GM12878 (cell line): ENCODE measurements at places on chromosomes 5 and 9.

GRCh38 chr9:123925161-123925560 is 4.8 kb downstream of the DENND1A start:
- no peak for DNase-seq

DNA sequence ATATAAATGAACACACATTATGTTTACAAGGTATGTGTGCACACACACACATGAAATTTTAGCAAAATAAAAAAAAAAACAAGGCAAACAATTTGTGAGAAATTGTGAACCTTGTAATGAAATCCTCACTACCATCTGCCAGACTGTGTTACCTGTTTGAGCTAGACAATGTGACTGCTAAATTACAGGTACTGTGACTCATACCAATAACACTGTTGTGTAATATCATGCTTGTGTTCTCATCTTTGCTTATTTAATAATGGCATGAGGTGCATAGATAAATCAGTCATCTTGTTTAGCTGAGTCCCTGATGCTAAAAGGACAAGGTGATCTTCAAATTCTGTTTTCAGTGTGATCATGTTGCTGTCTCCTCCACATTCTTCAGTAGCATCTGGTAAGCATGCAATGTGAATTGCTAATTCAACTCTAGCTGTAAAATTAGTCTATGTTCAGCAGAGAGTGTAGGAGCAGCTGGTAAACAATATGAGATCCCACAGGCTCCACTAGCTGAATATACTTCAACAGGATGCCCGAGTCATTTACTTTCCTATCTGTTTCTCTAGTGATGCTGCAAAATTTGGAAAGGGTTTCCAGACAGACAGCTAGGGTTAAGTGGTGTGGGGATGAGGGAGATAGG is 966.3 kb upstream of the C9orf72 start:
- no peak for DNase-seq

GRCh38 chr9:134757216-134757975 is 115.8 kb downstream of the COL5A1 start:
- DNase-seq: no peak

DNA sequence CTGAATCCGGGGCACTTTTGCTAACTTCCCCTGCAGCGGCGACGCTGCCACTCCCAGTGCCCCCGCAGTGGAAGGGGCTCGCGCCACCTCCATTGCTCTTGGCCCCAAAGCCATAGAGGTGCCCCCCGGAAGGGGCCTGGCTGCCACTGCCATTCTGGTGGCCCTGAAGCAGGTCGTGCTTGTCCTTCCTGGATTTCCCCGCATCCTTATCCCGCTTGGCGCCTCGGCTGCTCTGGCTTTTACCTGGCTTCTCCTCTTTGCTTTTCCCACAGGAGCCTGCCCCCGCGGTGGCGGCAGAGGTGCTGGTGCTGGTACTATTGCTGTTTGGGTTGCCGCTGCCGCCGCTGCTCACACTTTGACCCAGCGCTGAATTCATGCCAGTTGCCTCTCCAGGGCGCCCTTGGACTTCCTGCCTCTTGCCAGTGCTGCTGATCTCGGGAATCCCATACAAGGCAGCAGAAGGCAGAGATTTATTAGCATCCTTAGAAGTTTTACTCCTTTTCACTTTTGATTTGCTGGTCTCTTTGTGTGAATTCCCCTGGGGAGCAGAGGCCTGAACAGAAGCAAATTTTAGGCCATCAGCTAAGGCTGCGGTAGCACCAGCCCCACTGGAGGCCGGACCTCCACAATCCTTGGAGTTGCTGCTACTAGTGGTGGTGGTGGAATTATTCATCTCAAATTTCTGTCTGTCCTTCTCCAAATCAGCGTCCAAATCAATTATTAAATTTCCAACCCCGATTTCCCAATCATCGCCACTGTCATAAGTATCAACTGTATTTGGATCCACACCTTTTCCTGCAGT is 2.1 kb downstream of the ZNF608 start:
- no peak for DNase-seq

DNA sequence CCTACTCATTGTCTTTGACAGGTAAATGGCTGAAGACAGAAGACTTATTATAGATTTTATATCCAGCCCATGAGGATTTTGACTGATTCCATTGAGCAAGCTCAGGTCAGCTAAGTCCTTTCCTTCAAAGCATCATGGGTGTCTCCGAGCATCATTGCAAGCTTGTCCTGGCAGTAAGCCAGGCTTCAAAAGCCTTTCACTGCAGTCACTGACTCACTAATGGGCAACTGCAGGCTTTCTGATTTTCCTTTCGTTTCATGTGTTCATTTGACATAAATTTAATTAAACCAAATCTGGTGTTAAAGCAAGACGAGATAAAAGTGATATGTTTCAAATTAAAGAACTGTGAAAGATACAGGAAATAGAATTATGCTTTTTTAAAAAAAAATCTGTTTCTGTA is 426.2 kb downstream of the ANXA1 start:
- DNase-seq: no peak

DNA sequence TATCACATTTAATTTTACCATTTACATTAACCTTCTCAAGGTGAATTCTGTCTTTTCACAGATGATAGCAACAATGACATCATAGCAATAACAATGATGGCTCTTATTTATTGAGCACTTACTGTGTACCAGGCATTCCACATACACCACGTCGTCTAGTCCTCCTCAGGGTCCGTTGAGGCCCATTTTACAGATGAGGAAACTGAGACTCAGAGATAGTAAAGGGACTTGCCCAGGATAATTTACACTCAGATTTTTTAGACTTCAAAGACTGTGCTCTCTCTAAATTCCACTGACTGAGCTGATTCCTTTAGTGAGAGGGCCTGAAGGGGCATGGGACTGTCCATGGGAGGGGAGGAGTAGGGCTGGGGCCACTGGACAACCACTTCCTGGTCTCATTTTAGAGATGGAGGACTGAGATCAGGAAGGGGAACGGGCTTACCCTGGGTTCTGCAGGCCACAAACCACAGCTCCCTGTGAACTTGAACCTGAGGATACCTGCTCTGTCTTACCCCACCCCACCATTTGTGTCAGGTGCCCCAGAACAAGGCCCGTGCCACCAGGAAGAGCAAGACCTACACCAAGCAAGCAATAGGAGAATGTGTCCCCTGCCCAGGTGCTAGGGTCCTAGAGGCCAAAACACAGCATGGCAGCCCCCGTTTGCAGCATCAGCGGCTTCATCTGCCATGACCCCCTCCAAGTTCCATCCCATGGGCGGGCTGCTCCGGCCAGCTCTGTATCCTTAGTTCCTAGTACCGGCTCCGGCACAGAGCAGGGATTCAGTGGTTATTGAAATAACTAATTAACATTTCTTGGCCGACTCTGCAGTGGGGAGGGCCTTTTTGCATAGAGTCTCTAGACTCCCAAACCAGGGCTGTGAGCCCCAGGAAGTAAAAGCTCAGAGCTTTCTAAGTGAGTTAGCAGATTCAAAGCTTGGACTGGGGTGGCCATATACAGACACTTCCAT is 96.6 kb downstream of the RGS3 start:
- DNase-seq: no peak

DNA sequence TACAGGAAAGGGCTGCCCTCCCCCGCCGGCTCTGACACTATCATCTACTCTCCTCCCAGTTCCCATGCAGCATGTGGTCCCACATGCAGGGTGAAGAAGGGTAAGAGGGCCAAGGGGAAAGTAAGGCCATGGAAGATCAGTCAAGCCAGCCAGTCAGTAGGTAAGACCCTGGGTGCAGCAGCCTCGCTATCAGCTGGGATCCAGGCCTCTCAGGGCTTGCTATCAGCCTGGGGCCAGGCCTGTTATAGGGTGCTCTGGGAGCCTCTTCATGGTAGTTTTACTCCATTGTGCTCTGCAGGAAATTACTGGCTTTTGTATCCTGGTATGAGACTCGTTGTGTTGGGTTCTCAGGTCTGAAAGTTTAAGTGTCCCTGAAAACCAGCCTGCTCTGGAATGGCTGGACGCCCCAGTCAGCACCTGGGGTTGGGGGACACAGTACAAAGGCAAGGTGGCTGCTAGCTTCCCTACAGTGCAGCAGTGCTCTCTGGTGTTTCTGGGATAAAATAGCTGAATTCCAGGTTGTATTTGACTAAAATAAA is 21.4 kb downstream of the SLC22A4 start:
- no peak for DNase-seq

- no peak for DNase-seq
Measured at GRCh38 chr5:141402553-141403243, at the start of gene PCDHGA9. PCDHGA9 (plus strand) TSS chr5:141402778; CDS start chr5:141402953, 175 bp downstream.

DNA sequence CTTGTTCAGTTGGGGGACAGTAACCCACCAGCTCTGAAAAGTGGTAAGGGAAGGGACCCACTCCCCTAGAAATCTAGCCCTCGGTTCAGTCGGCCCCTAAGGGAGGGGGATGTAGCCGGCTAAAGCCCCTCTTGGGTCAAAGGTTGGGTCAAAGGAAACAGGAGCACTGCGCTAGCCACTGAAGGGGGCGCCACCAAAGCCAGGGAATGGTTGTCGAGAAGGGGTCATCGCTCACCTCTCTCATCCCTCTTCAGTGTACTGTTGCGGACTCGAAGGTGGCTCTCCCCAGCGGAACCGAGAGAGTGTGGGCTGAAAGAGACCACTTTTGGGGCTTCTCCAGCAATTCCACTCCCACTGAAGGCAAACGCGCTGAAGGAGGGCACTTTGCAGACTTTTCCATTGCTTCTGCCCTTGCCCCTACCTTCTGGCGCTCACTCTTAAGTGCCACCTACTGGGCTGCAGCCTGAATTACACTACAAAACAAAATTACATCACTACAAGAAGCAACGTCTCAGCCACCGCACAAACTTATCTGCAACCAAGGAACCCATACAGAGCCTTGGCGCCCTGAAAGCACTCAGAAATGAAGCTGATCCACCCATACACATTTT is 396.9 kb downstream of the PDE4D start:
- no peak for DNase-seq

DNA sequence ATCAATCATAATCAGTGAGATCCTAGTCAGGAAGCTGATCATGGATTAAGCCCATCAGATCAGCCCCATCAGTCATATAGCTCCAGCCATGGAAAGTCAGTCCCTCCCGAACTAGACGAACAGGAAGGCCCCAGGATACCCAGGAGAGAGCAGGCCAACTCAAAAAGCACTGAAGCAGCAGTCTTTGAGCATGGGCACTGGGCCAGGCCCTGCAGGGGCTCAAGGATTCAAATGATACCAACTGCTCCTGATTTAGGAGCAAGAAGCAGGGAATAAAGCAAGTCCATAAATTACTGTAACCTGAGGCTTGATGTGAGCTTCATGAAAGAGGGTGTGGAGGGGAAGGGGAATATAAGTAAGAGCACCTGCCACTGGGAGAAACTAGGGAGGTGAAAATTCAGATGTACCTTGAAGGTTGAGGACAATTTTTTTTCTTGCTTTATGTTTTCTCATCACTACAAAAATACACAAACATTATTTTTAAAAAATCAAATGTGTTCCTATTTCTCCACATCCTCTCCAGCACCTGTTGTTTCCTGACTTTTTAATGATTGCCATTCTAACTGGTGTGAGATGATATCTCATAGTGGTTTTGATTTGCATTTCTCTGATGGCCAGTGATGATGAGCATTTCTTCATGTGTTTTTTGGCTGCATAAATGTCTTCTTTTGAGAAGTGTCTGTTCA is 115.2 kb downstream of the SIL1 start:
- DNase-seq: no peak

DNA sequence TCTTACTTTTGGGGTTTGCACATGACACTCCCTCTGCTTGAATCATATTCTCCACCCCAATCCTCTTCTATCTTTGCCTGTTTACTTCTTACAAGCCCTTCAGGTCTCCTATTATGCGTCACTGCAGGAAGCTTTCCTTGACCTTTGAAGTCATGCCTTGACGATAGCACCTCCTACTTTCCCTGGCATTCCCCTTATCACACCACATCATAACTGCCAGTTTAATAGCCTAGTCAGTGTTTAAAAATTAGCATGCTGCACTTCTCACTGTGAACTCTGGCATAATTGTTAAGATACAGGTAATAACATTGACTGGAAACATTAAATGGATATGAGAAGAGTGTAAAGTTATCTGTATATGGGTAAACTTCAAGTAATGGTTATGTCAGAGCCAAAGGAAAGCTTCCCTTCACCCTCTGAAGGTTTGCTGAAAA is 37.1 kb upstream of the CEP120 start:
- no peak for DNase-seq

DNA sequence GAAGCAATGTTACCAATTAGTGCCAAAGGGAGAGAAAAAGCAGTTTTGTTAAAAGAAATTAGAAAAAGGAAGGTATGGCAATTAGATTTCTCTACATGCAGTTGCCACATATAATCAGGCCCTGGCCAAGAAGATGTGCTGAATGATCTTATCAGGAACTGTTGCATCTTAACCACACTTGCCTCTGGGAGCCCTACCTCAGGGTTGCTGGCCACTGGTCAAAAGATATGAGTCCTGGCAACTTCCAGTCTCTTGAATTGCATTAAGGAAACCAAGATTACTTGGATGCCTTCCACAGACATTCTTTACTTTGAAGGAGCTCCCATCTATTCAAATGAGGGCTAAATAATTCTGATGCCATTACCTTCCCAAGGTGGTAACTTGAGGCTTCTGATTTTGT is 60.4 kb downstream of the TNC start:
- DNase-seq: no peak

GRCh38 chr5:125263356-125263755 is 516.9 kb upstream of the ZNF608 start:
- DNase-seq: no peak

DNA sequence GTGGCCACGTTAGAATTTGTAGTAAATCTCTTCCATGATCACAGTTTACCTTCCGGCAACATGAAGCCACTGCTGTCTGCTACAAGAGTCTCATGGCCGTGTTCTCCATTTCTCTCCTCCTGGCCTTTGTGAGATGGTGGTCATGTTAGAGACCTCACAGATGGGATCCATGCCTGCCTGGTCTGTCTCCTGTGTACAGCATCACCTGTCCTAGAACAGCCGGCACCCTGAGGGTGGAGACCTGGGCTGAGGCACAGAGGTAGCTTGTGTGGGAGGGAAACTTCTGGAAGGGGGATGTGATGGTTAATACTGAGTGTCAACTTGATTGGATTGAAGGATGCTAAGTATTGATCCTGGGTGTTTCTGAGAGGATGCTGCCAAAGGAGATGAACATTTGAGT is 3.1 kb upstream of the FCN2 start:
- DNase-seq: no peak

DNA sequence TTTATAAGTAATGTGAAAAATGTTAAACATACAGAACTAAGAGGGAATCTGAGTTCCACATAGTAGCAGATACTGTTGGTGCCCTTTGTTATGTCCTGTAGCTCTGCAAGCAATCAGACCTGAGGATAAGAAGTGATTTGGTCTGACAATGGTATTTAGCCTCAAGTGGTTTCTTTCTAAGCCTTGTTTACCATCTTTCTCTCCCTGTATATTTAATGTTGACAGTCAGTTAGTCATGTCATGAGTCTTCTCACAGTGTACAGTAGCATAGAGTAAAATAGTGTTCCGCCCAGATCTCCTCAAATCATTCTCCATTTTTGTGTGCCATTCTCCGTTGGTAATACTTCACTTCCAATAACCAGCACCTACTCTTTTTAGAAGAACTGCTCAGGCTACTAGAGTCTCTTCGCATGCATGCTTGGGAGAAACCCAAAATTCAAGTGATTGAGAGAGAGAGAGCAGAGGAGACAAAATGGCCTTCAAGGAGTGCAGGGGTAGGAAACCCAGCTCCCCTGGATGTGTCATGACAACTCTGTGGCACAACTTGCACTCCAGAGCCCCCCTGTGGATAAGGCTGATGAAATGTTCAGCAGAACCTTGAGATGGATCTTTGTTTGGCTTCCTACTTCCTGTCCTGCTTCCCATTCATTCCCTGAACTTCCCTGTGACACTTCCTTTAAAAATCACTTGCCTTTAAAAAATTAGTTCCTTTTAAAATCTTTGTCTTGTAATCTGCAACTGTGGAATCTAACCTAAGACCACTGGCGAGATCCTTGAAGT is 129.2 kb upstream of the FST start:
- no peak for DNase-seq

GRCh38 chr5:178436326-178436940 is 153.8 kb downstream of the COL23A1 start:
- DNase-seq: no peak

- DNase-seq: no peak
Measured at GRCh38 chr5:127216143-127216542, 74.5 kb upstream of the MEGF10 start.
